ENCODE measurements at places on chromosomes 6 and 20.

- no peak for DNase-seq
Observed at GRCh38 chr6:7624796-7625710, 35.1 kb downstream of the SNRNP48 start.

DNA sequence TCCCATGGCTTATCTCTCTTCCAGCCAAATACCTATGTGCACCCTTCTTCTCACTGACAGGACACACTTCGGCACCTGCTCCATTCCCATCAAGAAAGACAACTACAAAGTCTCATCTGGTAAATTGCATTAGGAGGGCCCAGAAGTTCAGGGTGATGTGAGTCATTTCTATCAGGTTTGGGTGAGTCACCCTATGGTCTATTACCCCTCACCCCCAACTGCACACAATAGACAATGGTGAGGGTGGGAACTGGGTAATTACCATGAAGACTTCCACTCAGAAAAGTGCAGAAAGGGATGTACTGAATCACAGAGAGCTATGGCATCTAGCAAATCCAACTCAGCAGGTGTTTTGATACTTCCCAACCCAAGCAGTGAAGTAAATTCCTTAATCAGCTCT is 54.8 kb downstream of the OPN5 start:
- DNase-seq = no peak

DNA sequence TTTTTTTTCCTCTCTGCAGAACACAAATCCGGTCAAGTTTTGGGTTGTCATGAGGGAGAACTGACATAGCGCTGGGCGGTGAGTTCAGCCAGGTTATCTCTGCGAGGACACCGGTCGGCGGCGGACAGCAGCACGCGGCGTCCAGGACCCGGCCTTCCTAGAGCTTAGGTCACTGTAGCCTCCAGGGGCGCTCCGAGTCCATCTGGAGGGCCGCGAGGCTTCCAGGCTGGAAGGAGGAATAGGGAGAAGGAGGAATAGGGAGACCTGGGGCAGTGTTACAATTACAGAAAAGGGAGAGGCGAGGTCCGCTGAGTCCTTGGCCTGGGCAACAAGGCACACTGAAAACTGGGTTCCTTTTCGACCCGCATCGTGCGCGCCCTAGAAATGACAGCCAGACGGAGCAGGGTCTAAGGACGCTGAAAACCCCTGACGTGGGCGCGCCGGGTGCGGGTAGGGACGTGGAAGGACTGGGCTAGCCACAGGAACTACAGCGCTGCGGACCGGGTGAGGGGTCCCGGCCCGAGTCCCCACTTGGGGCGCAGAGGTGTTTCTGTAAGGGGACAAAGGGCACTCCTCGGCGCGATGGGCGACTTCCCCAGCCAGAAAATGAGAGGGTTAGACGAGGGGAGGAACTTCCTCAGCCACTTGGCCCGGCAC is 536 bp upstream of the FNDC1 start:
- peak; percentile 63 for DNase-seq

GRCh38 chr6:73719046-73719445 is 23.0 kb downstream of the CD109 start:
- DNase-seq = no peak

DNA sequence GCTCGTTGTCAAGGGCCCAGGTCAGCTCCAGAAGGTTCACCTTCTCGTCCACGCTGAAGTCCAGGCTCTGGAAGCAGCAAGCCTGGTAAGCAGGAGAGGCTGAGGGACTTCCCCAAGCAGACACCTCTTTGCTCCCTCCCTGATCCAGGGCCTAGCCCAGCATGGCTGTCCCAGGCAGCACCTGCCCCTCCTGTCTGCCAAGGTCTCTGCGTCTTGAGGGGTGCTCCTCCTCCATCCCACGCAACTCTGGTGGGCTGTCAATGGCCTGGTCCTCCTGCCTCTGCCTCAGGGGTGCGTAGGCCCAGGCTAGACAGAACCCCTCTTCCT is 87.1 kb downstream of the NINL start:
- no peak for DNase-seq

Data from pancreas (tissue), 10 donors.